Activated T-helper 9 cell treated with anti-CD3 and anti-CD28 coated beads, Interleukin-2, amount 50 U/mL, for 16 hours (primary cell): ENCODE measurements at places on chromosomes 7 and 10.

DNA sequence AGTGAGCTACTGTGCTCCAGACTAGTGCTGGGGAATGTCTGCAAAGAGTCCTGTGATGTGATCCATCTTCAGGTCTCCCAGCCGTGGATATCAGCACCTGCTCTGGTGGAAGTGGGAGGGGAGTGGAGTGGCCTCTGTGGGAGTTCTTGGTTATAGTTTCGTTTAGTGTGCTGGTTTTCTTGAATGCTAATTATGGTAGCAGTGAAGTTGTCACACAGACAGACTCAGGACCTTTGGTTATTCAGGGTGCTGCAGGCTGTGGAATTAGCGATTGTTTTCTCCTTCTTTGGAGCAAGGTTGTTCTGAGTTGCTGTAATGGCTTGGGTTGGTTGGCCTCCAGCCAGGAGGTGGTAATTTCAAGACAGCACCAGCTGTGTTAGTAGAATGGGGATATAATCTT, 132.7 kb upstream of the HGF start:
- DNase-seq, result no peak

DNA sequence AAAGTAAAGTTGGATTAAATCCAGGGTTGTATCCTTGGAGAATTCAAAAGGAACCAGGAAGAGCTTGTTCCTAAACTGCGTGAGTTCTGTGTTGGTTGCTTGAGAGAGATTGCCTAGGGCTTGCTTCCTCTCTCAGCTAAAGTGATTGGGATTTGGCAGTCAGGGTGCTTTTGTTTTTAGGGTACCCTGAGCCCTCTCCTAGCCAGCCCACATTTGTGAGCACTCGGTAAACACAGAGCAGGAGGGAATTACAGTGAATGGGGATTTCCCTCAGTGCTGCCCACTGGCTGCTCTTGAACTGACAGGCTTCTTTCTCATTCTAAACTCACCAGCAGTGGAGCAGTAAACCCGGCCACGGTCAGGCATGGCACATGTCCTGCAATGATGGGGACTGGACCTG, 146.9 kb downstream of the TPST1 start:
- DNase-seq, result no peak

GRCh38 chr7:64667311-64667710, 1.4 kb downstream of the ZNF107 start:
- no peak for DNase-seq

- no peak for DNase-seq
Observed at GRCh38 chr7:101936611-101937231, 119.3 kb downstream of the CUX1 start.

- no peak for DNase-seq
Observed at GRCh38 chr7:147308539-147308938, 1191.9 kb downstream of the CNTNAP2 start.

- DNase-seq, result no peak
Observed at GRCh38 chr7:114048386-114049235, 129.8 kb upstream of the PPP1R3A start.

- no peak for DNase-seq
Observed at GRCh38 chr7:102147008-102147407, 139.7 kb upstream of the SH2B2 start.

DNA sequence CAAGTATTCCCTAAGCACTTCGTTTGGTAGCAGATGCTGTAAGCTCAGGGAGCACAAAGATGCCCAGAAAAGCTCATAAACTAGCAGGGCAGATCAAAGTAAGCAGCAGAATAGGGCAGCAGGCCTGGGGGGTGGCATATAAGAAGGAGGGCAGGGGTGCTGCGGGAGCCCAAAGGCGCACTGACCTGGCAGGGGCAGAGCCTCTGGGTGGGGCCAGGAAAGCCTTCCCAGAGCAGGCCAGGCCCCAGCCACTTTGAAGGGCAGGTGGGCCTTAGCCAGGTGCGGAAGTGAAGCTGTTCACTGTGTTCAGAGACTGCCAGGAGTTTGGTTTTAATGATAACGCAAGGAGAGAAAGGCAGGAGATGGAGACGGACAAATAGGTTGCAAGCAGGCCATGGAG, 3.9 kb downstream of the GDF10 start:
- no peak for DNase-seq

- DNase-seq, result no peak
Observed at GRCh38 chr7:82623812-82624211, 180.2 kb upstream of the CACNA2D1 start.

DNA sequence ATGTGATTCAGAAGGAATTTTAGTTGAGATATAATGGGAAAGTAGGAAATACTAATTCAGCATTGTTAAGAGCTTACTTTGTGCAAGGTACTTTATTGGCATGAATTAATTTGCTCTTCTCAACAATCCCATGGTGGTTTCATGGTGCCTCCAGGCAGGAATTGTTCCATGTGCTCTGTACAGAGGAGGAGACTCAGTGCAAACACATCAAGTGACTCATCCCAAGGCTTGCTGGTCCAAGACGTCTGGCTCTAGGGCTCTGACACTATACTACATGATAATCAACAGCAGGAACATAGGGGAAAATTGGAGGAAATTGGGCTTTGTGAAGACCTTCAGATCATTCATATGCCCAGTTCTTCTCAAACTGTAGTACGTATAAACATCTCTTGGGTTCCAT, 66.5 kb upstream of the PRKG1 start:
- DNase-seq, result no peak

DNA sequence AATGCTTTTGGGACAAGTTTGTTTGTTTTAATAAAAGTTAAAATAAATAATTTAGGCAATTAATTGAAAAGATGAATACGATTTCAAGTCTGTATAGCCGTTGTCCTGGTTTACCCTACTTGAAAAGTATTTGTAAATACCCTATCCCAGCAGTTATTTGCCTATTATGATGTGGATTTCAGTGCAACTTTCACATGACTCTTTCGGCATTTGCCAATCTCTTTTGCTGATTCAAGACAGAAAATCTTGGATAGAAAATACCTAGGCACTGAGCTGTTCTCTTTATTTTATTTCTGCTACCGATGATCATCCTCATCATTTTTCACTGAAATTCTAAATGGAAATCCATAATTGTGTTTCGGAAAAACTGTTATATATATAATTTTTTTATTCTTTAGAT, 125.9 kb upstream of the FZD8 start:
- DNase-seq, result no peak

GRCh38 chr10:21502348-21502740, 23.1 kb downstream of the SKIDA1 start:
- no peak for DNase-seq

DNA sequence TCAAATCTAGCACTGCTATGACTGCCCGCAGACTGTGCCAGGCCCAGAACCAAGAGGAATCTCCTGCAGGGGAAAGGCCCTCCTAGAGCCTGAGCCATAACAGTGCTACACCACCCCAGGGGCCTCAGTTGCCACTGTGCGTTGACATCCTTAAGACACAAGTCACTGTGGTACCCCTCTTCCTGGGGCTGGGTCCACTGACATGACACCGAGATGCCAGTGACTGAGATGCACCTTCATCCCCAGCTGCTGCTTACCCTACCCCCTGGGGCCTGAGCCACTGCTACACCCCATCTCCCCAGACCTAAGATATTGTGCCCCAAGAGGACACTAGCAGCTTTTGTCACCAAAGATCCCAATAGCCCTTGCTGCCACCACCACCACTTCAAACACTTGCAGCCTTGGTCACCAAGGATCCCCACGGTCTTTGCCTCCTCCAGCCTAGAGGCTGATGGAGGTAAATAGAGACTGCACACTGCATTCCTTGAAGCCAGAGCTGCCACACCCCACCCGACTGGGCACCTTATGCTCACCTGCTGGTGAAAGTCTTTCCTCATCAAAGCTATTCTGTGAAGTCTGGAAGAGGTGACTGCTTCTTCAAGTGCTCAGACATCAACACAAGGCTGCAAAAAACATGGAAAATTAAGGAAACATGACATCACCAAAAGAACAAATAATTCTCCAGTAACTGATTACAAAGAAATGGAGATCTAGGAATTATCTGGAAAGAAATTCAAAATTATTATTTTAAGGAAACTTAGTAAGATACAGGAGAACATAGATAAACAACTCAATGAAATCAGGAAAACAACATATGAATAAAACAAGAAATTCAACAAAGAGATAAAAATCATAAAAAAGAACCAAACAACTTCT, 40.4 kb upstream of the SHH start:
- no peak for DNase-seq

DNA sequence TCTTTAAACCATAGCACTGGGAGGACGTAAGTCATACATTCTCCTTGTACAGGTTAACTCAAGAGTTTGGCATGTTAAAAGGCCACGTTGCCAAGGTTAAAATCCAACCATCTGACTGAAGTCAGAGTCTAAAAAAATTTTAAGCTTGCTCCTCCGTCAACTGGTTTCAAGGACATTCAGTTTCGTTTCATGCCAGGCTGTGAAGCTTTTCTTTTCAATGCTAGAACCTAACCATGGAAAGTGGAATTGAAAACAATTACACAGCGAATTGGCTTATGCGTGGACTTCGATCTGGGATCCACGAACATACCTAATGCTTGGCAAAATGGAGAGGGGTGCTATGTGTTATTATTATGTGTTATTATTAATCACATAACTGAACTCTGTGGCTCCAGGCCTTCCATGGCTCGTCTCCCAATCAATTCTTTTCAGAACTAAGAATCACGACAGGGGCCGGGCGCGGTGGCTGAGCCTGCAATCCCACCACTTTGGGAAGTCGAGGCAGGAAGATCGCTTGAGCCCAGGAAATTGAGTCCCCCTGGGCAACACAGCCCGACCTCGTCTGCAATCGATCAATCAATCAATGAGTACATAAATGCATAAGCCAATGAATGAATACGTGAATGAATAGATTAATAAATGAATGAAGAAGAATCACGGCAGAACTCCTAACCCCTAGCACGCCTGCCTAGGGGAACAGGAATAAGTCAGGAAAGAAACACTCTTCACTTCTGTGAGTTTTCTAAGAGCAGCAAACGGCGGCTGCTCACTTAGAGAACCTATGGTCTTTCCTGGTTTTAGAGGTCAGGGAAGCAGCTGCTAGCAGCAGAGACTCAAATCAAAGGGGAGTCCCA, 733 bp upstream of the ARL5B start:
- DNase-seq, result no peak

DNA sequence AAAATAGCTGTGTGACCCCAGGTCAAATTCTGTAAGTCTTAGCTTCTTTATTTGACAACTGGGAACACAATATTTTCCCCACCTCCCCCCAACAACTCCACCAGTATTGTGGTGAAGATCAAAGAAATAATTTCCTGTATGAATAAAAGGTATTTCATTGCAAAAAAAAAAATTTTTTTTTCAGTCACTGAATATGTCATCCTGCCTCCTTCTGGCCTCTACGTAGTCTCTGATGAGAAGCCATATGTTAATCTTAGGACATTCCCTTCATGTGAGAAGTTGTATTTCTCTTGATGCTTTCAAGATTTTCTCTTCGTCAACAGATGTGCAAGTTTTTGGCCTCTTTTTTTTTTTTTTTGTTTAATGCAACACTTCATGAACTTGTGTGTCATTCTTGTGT, 33.0 kb downstream of the ZNF33A start:
- DNase-seq, result no peak

GRCh38 chr10:89162596-89162995, 44.5 kb downstream of the CH25H start:
- no peak for DNase-seq

DNA sequence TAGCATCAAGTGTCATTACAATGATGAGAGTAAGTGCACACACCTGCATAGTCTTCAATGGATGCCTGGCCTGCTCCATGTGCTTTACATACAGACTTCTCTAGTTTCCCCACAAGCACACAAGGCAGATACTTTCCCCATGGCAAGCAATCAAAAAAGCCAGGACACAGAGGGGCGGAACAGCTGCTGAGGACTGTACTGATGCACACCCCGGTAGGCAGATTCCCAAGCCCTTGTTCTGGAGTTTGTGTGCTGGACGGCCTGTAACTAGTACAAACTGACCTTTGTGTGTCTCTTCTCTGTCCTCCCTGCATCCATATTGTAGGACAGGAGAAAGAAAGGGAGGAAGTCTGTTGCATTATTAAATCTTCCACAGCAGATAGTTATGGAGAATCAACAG, 25.8 kb downstream of the UBE2D4 start:
- no peak for DNase-seq

GRCh38 chr7:30027065-30027456, 559 bp upstream of the FKBP14 start:
- DNase-seq, result peak; percentile 3

- no peak for DNase-seq
Observed at GRCh38 chr10:102764470-102765161, 20.9 kb downstream of the WBP1L start.

GRCh38 chr10:43384252-43385221, 13.1 kb downstream of the FXYD4 start:
- no peak for DNase-seq

GRCh38 chr10:662223-662605, 27.3 kb downstream of the DIP2C start:
- DNase-seq, result no peak
